ENCODE measurements at places on chromosomes 13 and 19. TPM values are rescaled to one million over a fixed set of nuclear protein-coding genes. Genes with fewer than 3 reads are reported as not detected.

PINLYP gene
- polyA plus RNA-seq, result 8.7 TPM

KIR2DL1 gene
- not detected for polyA plus RNA-seq

SHISA2 gene
- polyA plus RNA-seq, result not detected

FUT6 gene
- not detected for polyA plus RNA-seq

ATP8B3 gene
- polyA plus RNA-seq, result 0.54 TPM

TUBB4A gene
- polyA plus RNA-seq, result 15.2 TPM

SLC25A30 gene
- 8.6 TPM for polyA plus RNA-seq

ACP4 gene
- polyA plus RNA-seq, result not detected

ZNF738 gene
- polyA plus RNA-seq, result 14.8 TPM

MBD3L3 gene
- not detected for polyA plus RNA-seq

RDH8 gene
- not detected for polyA plus RNA-seq

ARRDC5 gene
- 0.10 TPM for polyA plus RNA-seq

CA11 gene
- polyA plus RNA-seq, result 2.6 TPM

F2RL3 gene
- polyA plus RNA-seq, result 0.72 TPM

GIPR gene
- polyA plus RNA-seq, result 5.4 TPM

SHD gene
- polyA plus RNA-seq, result 0.09 TPM

CDX2 gene
- polyA plus RNA-seq, result not detected

CGB5 gene
- polyA plus RNA-seq, result not detected

GJA3 gene
- polyA plus RNA-seq, result 0.09 TPM

OR7G2 gene
- not detected for polyA plus RNA-seq

ZNF221 gene
- not detected for polyA plus RNA-seq

N4BP2L1 gene
- 17.0 TPM for polyA plus RNA-seq

IRS2 gene
- not detected for polyA plus RNA-seq

LGI4 gene
- polyA plus RNA-seq, result not detected

FGF21 gene
- not detected for polyA plus RNA-seq

EFNA2 gene
- not detected for polyA plus RNA-seq

MOB3A gene
- 69.9 TPM for polyA plus RNA-seq

PODNL1 gene
- polyA plus RNA-seq, result not detected

TMEM150B gene
- polyA plus RNA-seq, result not detected

NLRP4 gene
- not detected for polyA plus RNA-seq

PDX1 gene
- not detected for polyA plus RNA-seq

SHC2 gene
- not detected for polyA plus RNA-seq

ONECUT3 gene
- polyA plus RNA-seq, result not detected

KLHL1 gene
- 0.14 TPM for polyA plus RNA-seq

LGALS14 gene
- polyA plus RNA-seq, result 3.6 TPM

DENND1C gene
- polyA plus RNA-seq, result 45.3 TPM

MAB21L1 gene
- polyA plus RNA-seq, result not detected

SULT2A1 gene
- not detected for polyA plus RNA-seq

CACNG6 gene
- polyA plus RNA-seq, result not detected

KLK6 gene
- not detected for polyA plus RNA-seq

IFNL1 gene
- polyA plus RNA-seq, result not detected

TMEM145 gene
- not detected for polyA plus RNA-seq

KIR2DL4 gene
- polyA plus RNA-seq, result not detected

FXYD1 gene
- polyA plus RNA-seq, result not detected

SIGLEC6 gene
- not detected for polyA plus RNA-seq

OR7A5 gene
- polyA plus RNA-seq, result not detected
